ENCODE measurements at places on chromosomes 11 and 22. TPM values are rescaled to one million over a fixed set of nuclear protein-coding genes. Genes with fewer than 3 reads are reported as not detected.

The GAB4 gene
- not detected for total RNA-seq

GRCh38 chr22:22229683-22230420, 14.7 kb upstream of the VPREB1 start:
- no peaks in the 10 kb centered on the region for H3K4me1 ChIP-seq
- H3K27ac ChIP-seq = no peak overlapping the region
- DNase-seq = no peak
- no peaks in the 10 kb centered on the region for H3K27me3 ChIP-seq
- no peak overlapping the region for H3K4me3 ChIP-seq

DNA sequence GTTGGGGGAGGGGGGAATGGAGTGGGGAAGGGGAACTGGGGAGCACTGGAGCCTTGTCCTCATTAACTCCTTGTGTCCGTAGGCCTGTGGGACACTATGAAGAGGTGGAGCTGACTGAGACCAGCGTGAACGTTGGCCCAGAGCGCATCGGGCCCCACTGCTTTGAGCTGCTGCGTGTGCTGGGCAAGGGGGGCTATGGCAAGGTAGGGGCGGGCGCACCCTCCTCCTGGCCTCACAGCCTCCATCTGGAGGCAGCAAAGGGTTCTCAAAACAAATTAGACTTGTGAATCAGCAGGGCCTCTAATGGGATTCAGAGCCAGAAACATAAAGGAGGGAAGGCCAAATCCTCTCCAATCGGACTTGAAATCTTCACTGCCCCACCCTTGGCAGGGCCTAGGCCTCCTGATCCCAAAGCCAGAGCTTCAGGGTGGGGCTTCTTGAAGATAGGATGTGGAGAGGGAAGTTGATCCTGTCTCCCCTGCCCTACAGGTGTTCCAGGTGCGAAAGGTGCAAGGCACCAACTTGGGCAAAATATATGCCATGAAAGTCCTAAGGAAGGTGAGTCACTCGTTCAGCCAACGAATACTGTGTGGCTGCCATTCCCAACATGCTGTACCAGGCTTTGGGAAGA, 859 bp downstream of the RPS6KB2 start:
- H3K27ac ChIP-seq = peak overlapping the region; percentile 78
- H3K27me3 ChIP-seq = no peaks in the 10 kb centered on the region
- peaks cover 11% of the 10 kb centered on the region for H3K4me1 ChIP-seq
- peaks cover 15% of the 10 kb centered on the region for H3K36me3 ChIP-seq

The OR2AG2 gene
- total RNA-seq = not detected

DNA sequence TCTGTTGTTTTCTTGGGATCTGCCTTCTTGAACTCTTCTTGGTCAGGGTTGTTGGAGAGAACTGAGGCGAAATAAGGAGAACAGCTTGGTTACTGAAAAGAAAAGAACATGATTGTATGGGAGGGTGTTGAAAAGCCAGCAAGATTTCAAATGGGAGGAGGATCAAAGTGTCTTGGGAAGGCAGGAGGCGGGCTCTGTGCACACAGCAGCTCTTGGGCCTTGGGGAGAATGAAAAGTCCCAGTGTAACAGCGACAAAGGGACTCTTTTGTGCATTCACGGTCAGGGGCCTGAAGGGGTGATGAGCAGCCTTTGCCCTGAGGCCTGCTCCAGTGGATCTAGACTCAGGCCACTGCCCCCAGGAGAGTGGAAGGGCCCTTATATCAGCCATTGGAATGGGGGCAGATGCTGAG, 135.4 kb downstream of the ADAMTS15 start:
- no peaks in the 10 kb centered on the region for H3K36me3 ChIP-seq
- no peak for DNase-seq
- peaks cover 15% of the 10 kb centered on the region for H3K4me1 ChIP-seq
- no peak overlapping the region for H3K4me3 ChIP-seq

The IL10RA gene
- not detected for total RNA-seq

DNA sequence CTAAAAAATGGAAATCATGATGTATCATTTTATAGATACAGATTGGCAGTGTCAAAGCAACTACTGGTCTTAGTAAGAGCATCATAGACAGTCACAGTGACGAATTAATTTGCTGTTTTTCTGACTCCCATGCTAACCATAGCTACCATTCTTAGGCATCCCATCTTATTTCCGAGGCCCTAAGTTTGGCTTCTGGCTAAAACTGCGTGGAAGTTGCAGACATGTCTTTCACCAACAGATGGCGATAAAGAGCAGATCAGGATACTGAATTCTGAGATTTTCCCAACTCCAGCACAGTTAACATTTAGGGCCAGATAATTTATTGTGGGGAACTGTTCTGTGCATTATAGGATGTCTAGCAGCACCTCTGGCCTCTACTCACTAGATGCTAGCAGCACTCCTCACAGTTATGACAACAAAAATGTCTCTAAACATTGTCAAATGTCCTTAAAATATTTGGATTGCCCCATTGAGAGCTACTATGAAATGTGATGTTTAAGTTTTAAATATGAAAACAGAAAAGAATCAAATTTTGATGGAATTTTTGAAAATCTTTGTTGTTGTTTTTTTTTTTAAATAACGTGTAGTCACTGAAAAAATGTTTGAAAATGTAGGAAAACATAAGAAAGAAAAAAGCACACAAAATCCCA, 16.3 kb downstream of the OR2AG2 start:
- peak; percentile 57 for DNase-seq
- no peaks in the 10 kb centered on the region for H3K27me3 ChIP-seq
- no peaks in the 10 kb centered on the region for H3K4me1 ChIP-seq
- no peaks in the 10 kb centered on the region for H3K36me3 ChIP-seq
- H3K27ac ChIP-seq = no peak overlapping the region

The EIF1AD gene
- total RNA-seq = 86.2 TPM

GRCh38 chr11:16346975-16347374, 9.4 kb downstream of the SOX6 start:
- peaks cover 75% of the 10 kb centered on the region for H3K4me1 ChIP-seq
- H3K36me3 ChIP-seq = no peaks in the 10 kb centered on the region
- no peaks in the 10 kb centered on the region for H3K27me3 ChIP-seq
- H3K27ac ChIP-seq = peak overlapping the region; percentile 77
- peak; percentile 49 for DNase-seq

GRCh38 chr22:37802310-37803194, 5.2 kb upstream of the GCAT start:
- H3K4me1 ChIP-seq = peaks cover 31% of the 10 kb centered on the region
- no peaks in the 10 kb centered on the region for H3K27me3 ChIP-seq

DNA sequence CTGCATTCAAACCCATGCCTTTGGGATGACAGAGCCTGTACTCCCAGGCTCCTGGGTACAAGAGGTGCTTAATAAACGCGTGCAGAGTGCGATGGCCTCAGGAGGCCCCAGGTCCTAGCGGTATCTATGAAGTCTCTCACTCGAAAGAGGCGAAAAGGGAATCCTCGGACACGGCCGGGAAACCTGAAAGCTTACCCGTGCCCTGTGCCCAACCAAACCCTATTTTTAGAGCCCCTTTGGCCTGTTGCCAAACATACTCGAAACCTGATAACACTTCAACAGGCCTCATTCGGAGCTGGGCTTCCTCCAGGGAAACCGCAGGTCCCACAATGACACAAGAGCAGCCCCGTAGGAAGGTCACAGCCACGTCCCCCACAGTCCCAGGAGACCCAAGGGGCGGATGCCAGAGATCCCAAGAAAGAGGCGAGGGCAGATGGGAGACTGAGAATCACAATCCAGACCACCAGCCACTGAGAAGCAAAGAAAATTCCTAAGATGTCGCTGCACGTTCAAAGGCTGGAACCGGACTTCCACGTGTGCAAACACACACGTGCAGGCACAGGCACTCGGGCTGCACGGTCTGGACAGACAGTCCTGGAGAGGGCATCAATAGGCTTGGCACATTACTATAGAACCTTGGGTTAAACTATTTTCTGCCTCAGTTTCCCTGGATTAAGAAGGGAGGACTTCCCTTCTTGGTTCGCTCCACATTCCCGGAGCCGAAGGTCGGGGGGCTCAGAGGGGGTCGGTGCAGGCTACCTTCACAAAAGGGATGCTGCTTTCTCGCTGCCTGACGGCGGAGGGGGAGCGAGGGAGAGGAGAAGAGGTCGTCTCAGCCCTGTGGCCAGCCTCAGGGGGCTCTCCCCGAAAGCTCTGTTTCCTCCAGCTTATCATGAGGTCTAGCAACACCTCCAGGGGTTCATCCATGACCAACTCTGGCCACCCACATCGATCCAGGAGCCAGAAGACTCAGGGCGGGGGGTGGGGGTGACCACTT, 8.2 kb downstream of the PDGFB start:
- H3K4me3 ChIP-seq = no peak overlapping the region
- H3K36me3 ChIP-seq = no peaks in the 10 kb centered on the region
- H3K27me3 ChIP-seq = peaks cover 2% of the 10 kb centered on the region

DNA sequence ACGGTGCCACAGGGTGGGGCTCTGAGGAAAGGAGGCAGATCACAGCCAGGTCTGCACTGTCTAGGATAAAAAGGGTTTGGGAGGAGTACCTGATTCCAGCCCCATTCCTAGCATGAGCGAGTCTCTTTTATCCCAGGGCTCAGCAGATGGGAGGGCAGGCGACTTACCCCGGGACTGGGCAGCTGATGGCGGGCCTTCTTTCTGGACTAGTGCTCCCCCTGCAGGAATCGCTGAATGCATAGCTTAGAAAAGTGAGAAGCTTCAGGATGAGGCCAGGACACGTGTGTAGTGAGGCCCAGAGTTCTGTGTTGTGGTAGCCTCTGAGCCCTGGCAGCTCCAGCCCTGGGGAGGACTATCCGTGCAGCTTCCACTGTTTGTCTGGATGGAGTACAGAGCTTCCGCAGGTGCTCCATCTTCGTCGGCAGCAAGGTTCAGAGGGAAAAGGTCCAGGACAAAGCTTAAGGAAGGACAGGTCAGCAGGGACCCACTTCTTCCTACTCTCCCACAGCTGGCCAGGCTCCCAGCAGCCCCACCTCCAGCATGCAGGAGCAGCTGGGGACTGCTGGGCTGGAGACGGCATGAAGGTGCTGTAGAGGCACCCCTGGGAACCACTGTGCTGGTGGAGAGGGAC, 30.4 kb downstream of the COMMD9 start:
- H3K4me3 ChIP-seq = no peak overlapping the region
- no peak overlapping the region for H3K27ac ChIP-seq
- no peaks in the 10 kb centered on the region for H3K4me1 ChIP-seq
- H3K36me3 ChIP-seq = no peaks in the 10 kb centered on the region

The KDM4D gene
- total RNA-seq = 3.0 TPM

The MS4A4E gene
- not detected for total RNA-seq

GRCh38 chr11:71214553-71215424, 37.6 kb downstream of the SHANK2 start:
- no peaks in the 10 kb centered on the region for H3K36me3 ChIP-seq
- DNase-seq = no peak
- H3K27me3 ChIP-seq = peaks cover 10% of the 10 kb centered on the region
- H3K27ac ChIP-seq = no peak overlapping the region

The OR51E2 gene
- total RNA-seq = not detected

The KCNE3 gene
- 107 TPM for total RNA-seq

GRCh38 chr11:65588199-65589054, 7.2 kb downstream of the KCNK7 start:
- DNase-seq = peak; percentile 74
- peaks cover 10% of the 10 kb centered on the region for H3K36me3 ChIP-seq
- H3K27ac ChIP-seq = no peak overlapping the region
- no peaks in the 10 kb centered on the region for H3K27me3 ChIP-seq

The RTN4RL2 gene
- total RNA-seq = 5.2 TPM

The RHOG gene
- 27.6 TPM for total RNA-seq

DNA sequence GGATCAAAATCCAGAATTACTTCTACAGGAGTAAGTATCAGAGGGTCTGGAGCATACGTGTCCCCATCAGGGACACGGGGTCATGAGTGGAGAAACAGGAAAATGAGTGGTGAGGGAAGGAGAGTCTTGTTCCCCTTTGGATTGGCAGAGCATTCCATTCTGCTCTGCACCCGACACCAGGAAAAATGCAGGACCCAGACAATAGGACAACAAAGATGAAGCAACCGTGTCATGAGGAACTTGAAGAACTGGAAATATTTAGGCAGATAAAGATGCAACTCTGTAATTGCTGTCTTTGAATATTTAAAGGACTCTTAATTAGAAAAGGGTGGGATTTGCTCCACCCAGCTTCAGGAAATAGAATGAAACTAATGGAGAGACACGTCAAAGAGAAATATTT, 89.0 kb upstream of the BLID start:
- no peak overlapping the region for H3K27ac ChIP-seq
- no peak for DNase-seq
- H3K4me1 ChIP-seq = peaks cover 23% of the 10 kb centered on the region
- H3K36me3 ChIP-seq = no peaks in the 10 kb centered on the region
- H3K27me3 ChIP-seq = no peaks in the 10 kb centered on the region
- H3K4me3 ChIP-seq = no peak overlapping the region

The PHETA2 gene
- 0.70 TPM for total RNA-seq

GRCh38 chr11:129652835-129653234, 162.8 kb upstream of the TMEM45B start:
- H3K27ac ChIP-seq = no peak overlapping the region
- H3K27me3 ChIP-seq = no peaks in the 10 kb centered on the region
- no peaks in the 10 kb centered on the region for H3K4me1 ChIP-seq
- DNase-seq = no peak
- no peaks in the 10 kb centered on the region for H3K36me3 ChIP-seq

- DNase-seq = no peak
- no peaks in the 10 kb centered on the region for H3K27me3 ChIP-seq
- H3K4me1 ChIP-seq = no peaks in the 10 kb centered on the region
- no peaks in the 10 kb centered on the region for H3K36me3 ChIP-seq
These were observed 22.8 kb upstream of the BAIAP2L2 start for GRCh38 chr22:38133331-38133730.

- no peaks in the 10 kb centered on the region for H3K27me3 ChIP-seq
- H3K4me3 ChIP-seq = no peak overlapping the region
- H3K27ac ChIP-seq = no peak overlapping the region
- H3K4me1 ChIP-seq = peaks cover 17% of the 10 kb centered on the region
These were observed 102.0 kb downstream of the CYP2R1 start for GRCh38 chr11:14789879-14790484.

DNA sequence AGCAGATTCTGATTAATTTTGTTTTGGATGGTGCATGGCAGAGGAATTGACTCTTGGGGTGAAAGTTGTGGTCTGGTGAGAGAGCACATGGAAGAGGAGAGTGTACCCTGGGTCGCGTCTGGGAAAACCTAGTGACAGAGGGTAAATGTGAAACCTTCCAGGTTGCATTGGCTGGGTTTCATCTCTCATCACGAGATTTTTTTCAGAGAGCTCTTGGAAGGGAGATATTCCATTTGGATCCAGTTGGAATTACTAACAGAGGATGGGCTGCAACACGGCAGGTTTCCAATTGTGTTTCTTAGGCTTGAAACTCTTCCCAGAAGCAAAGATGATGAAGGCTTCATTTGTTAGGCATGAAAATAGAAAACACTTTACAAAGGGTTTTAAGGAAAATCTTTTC, 109.7 kb upstream of the MTMR2 start:
- no peak overlapping the region for H3K4me3 ChIP-seq
- H3K27ac ChIP-seq = no peak overlapping the region
- no peaks in the 10 kb centered on the region for H3K27me3 ChIP-seq
- H3K4me1 ChIP-seq = peaks cover 8% of the 10 kb centered on the region
- no peak for DNase-seq

DNA sequence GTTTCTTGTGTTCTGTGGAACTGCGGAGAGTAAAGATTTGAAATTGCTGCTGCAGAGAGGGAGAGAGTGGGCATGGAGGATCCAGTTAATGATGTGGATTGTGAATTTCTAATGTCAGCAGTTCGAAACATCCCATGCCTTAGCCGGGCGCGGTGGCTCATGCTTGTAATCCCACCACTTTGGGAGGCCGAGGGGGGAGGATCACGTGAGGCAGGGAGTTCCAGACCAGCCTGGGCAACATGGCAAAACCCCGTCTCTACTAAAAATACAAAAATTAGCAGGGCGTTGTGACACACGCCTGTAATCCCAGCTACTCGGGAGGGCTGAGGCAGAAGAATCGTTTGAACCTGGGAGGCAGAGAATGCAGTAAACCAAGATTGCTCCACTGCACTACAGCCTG, 1.1 kb upstream of the CAVIN3 start:
- peaks cover 22% of the 10 kb centered on the region for H3K4me1 ChIP-seq
- H3K27ac ChIP-seq = peak overlapping the region; percentile 83
- no peaks in the 10 kb centered on the region for H3K27me3 ChIP-seq
- H3K4me3 ChIP-seq = no peak overlapping the region
- peak; percentile 15 for DNase-seq
